Stimulated activated CD8-positive, alpha-beta memory T cell treated with anti-CD3 and anti-CD28 coated beads, Interleukin-4, amount 100 ng/mL, for 48 hours (primary cell): ENCODE measurements at places on chromosomes 4 and X.

DNA sequence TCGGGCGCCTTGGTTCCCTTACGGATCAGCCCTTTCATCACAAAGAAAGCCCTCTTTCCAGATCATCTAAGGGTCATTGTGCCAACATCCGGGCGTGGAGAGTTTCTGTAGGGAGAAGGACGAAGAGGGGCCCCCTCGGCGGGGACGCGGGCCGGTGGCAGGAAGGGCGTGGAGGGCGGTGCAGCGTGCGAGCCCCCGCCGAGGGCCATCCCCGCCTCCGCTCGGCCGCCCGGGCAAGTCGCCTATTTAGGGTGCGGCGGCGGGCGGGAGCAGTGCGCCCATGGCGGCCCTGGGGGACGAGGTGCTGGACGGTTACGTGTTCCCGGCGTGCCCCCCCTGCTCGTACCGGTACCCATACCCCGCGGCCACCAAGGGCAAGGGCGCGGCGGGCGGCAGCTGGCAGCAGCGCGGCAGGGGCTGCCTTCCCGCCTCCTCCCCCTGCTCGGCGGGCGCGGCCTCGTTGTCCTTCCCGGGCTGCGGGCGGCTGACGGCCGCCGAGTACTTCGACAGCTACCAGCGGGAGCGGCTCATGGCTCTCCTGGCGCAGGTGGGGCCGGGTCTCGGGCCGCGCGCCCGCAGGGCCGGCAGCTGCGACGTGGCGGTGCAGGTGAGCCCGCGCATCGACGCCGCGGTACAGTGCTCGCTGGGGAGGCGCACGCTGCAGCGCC lies at the start of gene ZAR1:
ZAR1 (plus strand) TSS at position 241 of the 668 bp plus-strand sequence; CDS start at position 281, 40 bp downstream.
- DNase-seq = no peak

- DNase-seq = no peak
These were observed 43.2 kb upstream of the HUWE1 start for GRCh38 chrX:53729751-53730150.

DNA sequence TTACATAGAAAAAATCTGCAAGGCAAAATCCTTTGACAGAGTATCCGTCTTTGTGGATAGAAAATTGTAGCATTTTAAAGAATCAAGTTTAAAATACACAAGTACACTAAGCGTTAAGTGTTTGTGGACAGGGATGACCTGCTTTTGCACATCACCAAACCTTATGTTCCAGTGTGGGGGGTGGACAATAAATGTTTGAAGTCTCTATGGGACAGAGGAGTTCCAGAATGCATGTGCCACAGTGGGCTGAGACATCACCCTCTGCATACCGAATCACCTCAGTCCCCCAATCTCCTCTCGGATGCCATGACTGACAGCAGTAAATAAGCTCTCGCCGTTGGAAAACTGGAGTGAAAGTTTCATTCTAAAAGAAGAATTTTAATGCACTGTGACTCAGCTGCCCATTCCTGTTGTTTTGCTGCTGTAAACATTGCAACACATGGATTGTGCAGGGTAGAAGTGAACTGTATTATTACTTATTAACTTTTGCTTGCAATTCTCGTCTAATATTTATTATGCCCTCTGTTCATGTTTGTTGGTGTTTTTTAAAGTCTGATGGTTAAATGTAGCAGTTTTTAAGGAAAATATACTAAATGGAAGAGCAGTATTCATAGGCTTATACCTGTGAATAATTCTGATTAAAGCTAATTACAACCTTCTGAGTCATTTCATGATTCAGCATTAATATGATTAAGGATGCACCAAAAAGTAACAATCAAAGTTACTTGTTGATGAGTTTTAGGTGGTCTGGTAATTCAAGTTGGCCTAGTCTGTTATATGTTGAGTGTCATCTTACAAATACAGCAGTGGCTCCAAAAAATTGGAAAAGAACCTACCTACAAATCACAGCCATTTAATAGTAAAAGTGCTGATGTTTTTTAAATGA lies 24.0 kb downstream of the CDKN2AIP start:
- no peak for DNase-seq

DNA sequence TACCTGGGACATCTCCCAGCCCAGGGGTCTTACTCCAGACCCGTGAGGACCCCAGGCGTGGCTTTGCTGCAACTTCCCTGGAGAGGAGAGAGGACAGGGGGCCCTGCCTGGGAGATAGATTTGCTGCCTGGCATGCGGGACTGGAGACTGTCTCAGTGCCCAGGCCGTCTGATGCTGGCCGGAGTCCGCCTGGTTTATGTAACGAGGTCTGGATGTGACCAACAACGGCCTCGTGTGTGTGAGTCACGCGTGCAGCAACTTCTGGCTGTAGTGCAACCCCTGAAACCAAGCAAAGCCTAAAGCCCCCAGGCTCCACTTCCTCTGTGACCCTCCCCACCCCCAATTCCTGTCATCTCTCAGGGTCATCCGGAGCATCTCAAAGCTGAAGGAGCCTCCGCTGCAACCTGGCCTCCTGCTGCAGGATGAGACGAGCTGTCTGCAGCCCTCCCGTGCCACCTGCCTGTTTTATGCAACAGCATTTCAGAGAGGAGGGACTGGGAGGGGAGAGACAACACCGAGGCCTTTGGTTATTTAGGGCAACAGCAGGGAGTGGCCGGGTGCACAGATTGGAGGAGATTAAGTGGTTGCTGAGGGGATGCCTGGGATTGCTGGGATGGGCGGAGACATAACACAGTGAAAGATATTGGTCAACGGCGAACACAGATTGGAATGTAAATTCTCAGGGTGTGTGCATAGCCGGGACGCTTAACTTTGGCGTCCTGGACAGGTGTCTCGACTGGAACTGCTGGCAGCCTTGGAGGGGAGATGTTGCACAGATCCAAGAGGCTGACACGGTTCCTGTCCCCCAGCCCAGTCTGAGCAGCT lies 16.0 kb downstream of the XG start:
- no peak for DNase-seq

DNA sequence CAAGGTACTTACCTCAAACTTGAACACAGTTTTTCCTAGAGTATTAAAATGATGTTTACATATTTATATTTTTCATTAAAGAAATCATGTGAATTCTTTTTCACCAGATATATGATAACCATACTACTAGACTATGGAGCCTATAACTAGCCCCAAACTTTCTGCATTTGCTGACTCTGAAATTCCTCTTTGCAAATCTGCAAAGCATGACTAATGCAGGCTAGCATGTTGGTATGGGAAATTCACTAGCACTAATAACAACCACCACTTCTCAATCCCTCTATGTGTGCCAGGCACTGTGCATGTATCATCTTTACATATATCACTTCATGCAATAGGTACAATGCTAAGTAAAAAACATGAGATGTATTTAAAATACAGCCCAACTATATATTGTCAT lies 51.1 kb downstream of the SLC10A7 start:
- DNase-seq = no peak

GRCh38 chrX:74509989-74510388 lies 88.7 kb downstream of the SLC16A2 start:
- DNase-seq = no peak

DNA sequence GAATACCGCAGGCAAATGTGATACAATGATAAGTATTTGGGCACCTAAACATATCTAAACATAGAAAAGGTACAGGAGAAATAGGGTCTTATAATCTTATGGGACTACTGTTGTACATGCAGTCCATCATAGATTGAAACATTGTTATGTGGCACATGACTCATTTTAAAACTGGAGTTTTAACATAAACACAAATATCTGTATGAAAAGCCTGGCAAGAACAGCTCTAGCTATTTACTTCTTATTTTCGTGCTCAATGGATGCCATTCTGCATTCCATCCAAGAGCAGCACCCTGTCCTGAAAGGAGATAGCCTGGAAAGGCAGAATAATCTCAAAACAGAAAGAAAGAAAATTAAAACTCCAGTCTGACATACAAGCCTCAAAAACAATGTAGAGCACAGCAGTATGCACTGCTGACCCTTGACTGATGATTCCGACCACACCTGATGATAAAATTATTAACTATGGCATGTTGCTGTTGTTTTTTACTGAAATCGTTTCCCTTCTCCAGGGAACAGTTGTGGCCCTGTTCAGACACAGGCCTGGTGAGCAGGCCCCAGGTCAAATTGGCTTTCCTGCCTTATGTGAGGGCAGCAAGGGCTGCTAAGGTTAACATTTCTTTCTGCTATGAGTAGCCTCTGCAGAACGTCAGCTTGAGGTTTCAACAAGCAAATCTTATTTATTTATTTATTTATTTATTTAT lies 152.7 kb downstream of the APBB2 start:
- DNase-seq = no peak

DNA sequence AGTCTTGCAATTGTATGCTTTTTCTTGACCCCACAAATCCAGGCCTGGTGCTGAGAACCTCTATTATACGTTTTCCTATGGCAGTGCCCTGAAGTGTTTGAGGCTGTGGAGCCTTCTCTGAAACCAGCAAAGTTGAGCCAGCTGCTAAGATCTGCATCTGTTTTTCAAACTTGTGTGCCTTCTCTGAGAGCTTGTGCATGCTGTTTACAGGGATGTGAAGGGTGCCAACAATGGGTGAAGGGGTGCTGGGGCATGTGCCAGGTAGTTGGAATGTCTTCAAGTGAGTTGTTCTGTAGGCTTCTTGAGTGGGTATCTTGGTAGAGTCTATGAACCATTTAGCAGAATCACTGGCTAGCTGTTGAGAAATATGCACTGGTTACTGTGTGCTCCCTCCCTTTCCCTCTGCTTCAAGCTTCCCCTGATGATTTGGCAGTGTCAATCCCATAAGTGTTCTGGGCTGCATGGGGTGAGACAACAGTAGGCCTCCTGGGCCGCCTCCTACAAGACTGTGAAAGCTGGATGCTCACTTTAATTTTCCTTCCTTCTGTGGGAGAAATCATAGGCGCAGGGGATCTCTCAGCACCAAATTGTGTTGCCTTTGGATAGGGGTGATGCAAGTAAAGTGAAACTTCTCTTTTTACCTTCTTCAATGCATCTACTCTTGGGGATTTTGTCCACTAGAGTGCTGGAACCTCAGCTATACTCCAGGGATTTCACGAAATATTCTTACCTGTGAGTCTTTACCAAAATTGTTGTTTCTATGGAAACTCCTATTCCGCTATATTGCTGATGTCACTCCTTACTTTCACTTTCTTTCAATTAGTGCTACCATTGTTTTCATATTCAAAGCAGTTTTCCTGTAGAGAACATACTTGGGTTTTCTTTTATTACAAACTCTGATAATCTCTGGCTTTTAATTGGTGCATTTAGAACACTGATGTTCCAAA lies 30.0 kb downstream of the ITM2A start:
- DNase-seq = no peak

DNA sequence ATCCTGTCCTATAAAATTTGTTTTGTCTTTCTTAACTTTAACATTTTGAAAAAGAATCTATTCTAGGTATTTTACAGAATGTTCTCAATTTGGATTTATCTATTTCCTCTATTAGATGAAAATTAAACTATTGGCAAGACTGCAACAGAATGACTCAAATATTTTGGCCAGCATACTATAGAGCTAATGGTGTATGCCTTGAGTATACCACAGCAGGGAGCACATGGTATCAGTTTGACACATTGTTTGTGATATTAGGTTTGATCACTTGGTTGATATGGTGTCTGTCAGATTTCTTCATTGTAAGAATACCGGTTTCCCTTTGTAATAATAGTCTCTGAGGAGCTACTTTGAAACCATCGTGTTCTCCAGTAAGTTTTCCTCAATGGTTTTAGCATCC lies 87.8 kb upstream of the NPNT start:
- DNase-seq = no peak

GRCh38 chr4:112881842-112882241 lies 167.6 kb upstream of the ANK2 start:
- DNase-seq = no peak

GRCh38 chrX:39518476-39519029 lies 579.2 kb downstream of the BCOR start:
- no peak for DNase-seq

DNA sequence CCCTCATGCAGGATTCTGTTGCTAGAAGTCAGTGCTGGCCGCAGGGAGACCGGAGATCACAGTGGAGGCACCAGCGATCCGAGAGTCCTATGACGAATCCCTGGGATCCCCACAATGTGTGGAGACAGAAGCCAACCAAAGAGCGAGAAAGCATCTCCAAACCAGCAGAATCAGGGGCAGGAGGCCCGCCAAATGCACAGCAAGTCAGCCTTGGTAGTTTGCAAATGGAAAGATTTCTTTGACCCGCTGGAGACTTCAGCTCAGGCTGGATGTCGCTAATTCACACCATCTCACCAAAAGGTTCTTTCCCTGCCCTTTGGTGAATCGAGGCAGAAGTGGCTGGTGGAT lies 505 bp upstream of the PKD2 start:
- no peak for DNase-seq

DNA sequence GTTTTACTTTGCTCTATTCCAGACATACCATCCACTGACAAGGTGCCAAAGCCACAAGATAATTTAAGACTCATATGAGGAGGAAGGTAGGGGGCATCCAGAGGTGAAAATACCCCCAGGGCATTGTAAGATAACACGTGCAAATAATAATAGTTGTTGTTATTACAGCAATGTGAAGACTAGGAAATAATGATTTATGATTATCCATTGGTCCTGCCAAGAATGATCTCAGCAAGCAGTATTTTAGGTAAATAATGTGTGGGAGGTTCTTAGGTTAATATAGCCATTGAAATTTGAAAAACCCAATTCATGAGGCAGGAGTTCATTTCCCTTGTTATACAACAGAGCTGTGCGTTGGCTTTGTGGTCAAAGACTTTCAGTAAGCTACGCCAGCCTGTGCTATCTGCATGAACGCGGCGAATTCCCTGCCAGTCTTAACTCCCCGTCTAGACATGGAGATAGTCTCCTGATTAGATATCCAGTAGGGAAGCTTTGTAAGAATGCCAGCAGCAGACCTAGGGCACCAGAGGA lies 47.2 kb upstream of the MXRA5 start:
- DNase-seq = no peak

GRCh38 chr4:39335566-39335965 lies 30.6 kb downstream of the RFC1 start:
- DNase-seq = no peak

GRCh38 chr4:15034071-15034764 lies 31.9 kb downstream of the CPEB2 start:
- no peak for DNase-seq

DNA sequence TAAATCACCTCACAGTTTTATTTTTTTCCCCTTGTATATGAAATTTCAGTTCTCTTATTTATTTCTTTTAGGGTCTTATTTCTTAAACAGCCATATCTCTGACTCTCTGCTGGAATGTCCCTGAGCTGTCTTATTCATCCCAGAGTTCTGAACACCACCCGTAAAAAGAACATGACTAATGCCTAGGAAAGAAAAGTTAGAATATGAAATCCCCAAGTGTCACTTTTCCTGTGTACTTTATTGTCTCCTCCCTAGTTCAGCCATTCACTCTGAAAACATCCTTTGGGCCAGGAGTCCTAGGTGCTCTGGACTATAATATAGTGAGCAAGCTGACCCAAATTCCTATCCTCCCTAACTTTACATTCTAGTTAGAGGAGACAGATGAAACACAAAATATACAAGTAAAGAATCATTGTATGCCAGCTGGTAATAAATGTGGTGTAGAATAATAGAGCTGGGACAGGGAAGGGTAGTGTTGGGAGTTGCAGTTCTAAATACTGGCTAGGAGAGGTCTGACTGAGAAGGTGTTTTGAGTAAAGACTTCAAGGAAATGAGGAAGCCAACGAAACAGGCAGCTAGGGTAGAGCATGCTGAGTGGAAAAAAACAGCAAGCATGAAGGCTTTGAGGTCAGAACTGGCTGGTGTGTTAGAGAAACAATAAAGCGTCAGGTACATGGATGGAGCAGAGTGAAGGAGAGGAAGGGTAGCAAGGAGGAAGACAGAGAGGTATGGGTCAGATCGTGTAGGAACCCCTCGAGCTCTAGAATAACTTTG lies 40.6 kb upstream of the FTHL17 start:
- DNase-seq = no peak
